Thoracic aorta endothelial cell (primary cell): ENCODE measurements at places on chromosomes 11 and 22. TPM values are rescaled to one million over a fixed set of nuclear protein-coding genes. Genes with fewer than 3 reads are reported as not detected.

RNH1 gene
- 127 and 179 TPM in 2 replicates for total RNA-seq

SLN gene
- total RNA-seq = 0.22 TPM in 1 of 2 replicates, not detected in the other

TRIM48 gene
- not detected in 2 replicates for total RNA-seq

NTM gene
- total RNA-seq = 0.66 and 0.86 TPM in 2 replicates

OR51I1 gene
- total RNA-seq = not detected in 2 replicates

KRTAP5-2 gene
- total RNA-seq = not detected in 2 replicates

TSGA10IP gene
- total RNA-seq = not detected in 2 replicates

NLRP6 gene
- not detected in 2 replicates for total RNA-seq

JAML gene
- total RNA-seq = 0.07 TPM in 1 of 2 replicates, not detected in the other
